Neural crest cell (in vitro differentiated cells): ENCODE measurements at places on chromosomes 2 and 18. TPM values are rescaled to one million over a fixed set of nuclear protein-coding genes. Genes with fewer than 3 reads are reported as not detected.

DNA sequence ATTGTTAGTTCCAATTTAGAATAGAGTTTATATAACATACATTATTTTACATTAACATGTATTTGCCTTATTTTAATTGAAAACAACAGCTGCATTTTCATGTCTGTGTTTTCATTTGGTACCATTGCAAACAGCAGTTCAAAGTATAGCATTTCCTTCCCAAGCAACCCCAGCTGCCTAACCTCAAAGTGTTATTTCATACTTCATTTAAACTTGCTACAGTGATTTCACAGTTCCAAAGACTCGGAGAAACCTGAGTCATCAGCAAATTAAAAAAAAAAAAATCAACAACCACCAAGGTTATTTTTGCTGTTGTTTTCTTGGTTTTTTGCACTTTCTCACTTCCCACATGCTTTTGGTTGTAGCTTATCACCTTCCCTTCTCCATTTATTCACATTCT is 236.5 kb upstream of the SPHKAP start:
- no peak for DNase-seq

- no peak for DNase-seq
Measured at GRCh38 chr18:24051031-24051947, 36.7 kb downstream of the TTC39C start.

DNA sequence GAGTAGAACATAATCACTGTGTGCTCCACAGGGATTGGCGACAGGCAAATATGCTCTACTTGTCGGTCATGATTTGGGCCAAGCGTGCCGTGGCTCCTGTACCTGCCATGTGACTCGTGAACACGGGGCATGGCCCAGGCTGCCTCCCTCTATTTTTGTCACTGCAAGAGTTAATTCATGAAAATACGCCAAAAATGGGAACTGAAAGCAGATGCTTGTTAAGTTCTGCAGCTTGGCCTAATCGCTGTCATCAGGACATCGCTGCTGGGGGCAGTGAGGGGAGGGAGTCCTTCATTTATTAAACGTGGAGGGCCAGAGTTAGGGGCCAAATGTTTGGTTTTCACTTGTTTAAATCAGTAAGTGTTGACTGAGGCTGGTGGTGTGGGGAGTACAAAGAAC is 177.8 kb downstream of the BCL2 start:
- DNase-seq, result no peak

DNA sequence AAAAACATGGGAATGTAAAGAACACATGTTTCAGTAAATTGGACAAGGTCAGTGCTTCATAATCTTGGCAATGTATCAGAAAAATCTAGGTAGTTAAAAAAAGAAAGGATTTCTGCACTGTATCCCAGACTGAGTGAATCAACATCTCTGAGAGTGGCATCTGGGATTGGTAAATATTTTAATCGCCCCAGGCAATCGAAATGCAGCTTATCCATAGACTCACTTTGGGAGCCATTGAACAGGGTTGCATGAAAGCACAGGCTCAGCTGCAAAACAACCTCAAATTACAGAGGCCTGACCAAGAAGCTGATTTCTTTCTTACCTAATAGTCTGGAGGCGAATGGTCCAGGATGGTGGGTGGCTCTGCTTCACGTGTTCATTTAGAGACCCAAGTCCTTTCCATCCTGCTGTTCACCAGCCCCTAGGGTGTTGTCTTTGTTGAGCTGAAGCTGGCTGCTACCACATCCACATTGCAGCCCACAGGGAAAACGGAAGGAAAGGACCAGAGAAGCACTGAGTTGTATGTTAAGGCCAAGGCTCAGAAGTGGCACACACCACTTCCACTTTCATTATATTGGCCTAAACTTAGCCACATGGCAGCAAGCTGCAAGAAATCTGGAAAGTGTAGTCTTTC is 59.0 kb downstream of the MOGAT1 start:
- no peak for DNase-seq

UGT1A10 gene
- total RNA-seq, result not detected in 2 replicates
